ENCODE measurements at places on chromosomes 16 and 17.

- no peak for DNase-seq
Measured at GRCh38 chr17:45172541-45173286, 11.0 kb downstream of the HEXIM2 start.

- DNase-seq = no peak
Measured at GRCh38 chr17:3915995-3916696, at the start of gene P2RX1. Gene P2RX1, minus strand, starts transcription at chr17:3916465. Its CDS starts 240 bp downstream, at chr17:3916225.

- no peak for DNase-seq
Measured at GRCh38 chr17:61129267-61130254, 270.1 kb upstream of the TBX2 start.

DNA sequence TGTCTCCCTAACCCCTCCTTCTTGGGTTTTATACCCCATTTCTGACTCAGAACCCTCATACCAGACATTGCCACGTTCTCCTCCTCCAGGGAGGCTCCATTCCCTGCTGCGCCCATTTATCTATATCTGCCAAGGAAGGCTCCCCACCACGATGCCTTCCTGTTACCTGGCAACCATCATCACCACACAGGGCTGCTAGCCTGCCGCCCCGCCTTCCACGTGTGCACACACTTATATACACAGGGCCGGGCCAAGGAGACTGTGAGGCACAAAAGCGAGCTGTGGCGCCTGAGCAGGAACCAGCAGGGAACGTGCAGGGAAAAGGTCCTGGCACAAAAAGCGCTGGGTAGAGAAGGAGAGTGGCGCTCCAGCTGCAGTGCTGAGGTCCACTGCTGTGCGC lies 261.8 kb downstream of the CBLN1 start:
- DNase-seq = no peak

DNA sequence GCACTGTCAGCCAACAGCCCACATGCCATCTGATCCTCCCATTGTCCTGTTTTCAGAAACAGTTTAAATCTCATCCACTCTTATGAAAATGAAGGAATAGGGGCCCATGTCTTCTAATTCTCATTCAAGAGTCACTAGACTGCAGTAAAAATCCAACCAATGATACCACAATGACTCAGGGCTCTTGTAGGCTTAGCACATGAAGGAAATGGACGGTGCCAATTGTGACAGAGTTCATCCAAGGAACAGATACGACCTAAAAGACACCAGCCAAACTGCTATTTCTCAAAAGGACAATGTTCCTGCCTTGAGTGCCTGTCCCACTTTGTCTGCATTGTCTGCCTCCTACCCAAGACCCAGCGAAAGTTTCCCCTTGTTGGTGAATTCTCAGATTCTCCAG lies 204.8 kb upstream of the COX10 start:
- DNase-seq = no peak

DNA sequence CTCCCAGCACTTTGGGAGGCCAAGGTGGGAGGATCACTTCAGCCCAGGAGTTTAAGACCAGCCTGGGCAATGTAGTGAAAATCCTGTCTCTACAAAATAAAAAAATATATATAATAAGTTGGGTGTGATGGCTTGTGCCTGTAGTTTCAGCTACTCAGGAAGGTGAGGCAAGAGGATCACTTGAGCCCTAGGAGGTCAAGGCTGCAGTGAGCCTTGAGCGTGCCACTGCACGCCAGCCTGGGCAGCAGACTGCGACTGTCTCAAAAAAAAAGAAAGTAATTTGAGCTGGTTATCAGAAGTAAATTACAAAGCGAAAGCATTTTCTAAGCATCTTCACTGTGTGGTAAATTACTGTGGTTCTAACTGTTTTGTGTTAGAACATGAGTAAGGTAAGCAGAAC lies 66.2 kb downstream of the NQO1 start:
- no peak for DNase-seq

- DNase-seq = no peak
Measured at GRCh38 chr17:81687770-81688541, 4.1 kb downstream of the HGS start.

- DNase-seq = no peak
Measured at GRCh38 chr17:33464669-33465280, 171.7 kb upstream of the ASIC2 start.

DNA sequence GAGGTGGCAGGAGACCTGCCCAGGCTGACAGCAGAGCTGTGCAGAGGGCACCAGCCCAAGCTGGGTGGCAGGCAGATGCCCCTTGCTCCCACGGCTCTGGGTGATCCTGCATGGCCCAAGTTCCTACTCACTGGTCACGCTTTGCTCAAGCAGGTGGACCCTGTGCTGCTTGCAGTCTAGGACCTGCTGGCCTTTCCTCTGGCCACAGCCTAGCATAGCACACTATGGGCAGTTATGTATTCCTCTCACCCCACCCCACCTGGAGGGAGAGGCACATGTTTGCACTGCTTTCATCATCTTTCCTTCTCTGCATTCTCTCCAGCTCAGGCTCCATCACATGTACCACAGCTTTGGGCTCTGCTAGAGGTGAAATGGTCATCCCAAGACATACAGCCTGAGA lies 19.6 kb upstream of the SREBF1 start:
- no peak for DNase-seq

DNA sequence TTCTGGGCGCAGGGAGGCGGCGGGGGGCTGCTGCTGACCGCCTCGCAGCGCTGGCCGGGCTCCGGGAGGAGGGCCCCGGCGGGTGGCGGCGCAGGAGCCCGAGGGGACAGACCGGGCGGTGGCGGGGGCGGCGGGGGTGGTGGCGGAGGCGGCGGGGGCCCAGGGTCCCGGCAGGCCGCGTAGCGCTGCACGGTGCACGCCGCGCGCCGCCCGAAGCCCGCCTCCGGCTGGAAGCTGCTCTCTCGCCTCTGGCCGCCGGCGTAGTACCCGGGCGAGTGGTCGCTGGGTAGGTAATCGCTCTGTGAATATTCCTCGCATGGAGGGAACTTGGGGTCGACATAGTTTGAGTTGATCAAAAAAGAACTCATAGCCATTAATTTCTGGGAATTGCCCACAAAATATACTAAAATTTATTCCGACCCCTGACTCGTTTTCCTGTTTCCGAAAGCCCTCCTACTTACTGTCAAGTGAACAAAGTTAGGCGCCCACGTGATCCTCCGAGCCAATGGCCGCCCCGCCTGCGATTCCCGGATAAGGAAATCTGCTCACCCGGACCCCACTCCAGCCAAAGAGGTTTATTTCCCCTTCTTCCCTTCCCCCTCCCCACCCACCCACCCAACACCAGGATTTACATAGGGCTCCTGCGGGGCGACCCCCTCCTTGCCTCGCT lies at the start of gene HOXB4:
Gene HOXB4, minus strand, starts transcription at position 405 of the 670 bp plus-strand sequence. Its CDS starts 31 bp downstream, at position 374.
- peak; percentile 64 for DNase-seq

GRCh38 chr16:52265446-52265861 lies 281.5 kb downstream of the TOX3 start:
- DNase-seq = no peak

DNA sequence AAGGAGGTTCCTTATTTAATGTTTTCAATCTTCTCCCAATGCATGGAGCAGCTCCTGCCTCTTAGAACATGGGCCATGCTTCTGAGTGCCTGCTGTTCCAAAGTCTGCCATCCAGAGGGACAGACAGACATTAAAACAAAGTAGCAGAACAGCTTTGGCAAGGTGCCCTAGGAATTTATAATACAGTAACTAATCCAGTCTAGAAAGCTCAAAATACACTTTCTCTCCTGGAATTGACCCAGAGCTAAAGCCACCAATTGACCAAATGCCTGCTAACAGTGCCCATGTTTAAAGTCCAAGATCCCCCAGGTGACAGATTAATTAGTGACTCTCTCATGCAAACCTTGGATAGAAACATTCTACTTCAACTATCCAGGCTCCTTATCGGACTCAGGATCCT lies 11.1 kb upstream of the CHRNE start:
- DNase-seq = no peak

DNA sequence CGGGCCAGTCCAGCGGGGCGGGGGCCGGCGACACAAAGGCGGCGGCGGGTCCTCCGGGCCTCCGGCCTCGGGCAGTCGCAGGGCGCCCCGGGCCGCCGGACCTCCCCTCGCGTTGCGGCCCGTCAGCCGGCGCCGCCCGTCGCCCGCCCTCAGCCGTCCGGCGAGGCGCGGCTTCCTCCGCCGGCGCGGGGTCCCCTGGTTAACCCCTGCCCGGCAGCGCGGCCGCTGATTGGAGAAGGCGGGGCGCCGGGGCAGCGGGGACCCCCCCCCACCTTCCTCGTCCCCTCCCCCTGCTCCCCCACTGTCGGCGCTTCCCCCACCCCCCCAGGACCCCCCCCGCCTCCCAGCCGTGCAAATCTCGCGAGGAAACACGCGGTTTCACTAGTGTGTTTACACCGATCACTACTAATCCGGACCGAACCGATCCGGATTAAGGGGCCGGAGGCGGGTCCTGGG lies at the start of gene TLK2:
Gene TLK2, plus strand, starts transcription at position 402 of the 456 bp plus-strand sequence. CDS start 2,301 bp downstream, outside the sequence.
- DNase-seq = peak; percentile 60

DNA sequence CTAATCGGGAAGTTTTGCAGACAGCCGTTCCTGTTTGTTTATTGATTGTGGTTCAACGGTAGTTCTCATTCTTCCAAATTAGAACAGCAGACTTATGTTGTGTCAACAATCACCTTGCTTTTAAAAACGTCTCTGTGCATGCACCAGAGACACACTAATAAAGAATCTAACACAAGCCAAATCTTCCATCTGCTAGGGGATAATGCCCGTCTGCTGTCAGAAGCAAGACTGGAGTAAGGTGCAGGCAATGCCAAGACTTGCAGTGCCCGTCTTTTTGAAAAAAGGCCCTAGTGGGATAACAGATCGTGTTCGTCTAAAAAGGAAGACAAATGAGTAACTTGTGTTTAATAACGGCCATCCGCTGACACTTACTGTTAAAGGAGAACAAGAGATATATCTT lies 158.4 kb downstream of the KCNJ2 start:
- DNase-seq = no peak

- no peak for DNase-seq
Measured at GRCh38 chr17:75864448-75864871, 9.3 kb upstream of the WBP2 start.

GRCh38 chr16:57809276-57810196 lies 7.2 kb upstream of the KIFC3 start:
- DNase-seq = no peak

DNA sequence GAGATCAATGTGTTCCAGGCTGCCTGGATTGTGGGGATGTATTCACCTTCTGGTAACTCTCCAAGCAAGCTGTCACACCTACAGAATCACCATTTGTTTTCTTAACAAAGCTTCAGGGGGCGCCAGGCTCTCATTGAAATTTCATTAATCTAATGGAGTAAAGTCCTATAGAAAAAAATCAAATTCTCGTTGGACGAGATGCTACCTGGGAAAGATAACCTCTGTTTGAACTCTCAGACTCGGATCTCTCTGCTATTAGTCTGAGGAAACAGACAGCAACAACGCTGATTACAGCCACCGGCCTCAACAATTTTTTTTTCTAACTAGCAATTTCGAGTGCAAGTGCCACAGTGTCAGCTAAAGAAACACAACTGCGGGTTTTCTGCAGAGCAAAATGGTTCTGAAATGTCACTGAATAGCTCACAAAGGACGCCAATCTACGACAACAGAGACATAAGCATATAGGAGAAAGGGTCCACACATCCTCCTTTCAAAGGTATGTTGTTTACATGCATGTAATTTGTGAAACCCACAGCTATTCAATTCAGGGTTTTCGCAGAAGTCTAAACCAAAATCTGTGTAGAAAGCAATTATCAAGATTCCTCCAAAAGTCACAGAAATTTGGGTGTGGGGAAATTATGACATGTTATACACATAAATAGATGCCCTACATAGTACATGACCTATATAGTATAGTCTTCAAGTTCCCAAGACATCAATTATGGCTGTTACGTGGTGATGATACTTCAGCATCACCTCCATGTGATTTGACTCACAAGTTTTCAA lies 135.8 kb downstream of the SKAP1 start:
- no peak for DNase-seq

DNA sequence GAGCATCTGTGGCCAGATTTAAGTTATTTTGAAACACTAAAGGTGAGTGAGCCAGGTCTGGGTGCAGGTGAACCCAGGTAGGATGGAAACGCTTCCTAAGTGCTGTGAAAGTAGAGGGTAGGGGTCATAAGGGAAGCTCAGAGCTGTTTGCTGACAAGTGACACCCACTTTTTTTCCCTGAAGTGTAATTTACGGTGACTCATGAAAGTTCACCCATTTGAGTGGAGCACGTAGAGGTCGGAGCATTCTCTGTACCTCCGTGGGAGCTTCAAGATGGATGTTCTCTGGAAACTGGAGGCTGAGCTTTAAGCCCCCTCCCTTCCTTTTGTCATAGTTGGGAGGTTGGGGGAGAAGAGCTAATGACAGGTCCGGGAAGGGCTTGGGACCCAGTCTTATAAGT lies 44.3 kb downstream of the MPRIP start:
- DNase-seq = no peak

GRCh38 chr17:70121126-70121525 lies 46.1 kb downstream of the KCNJ16 start:
- no peak for DNase-seq

- no peak for DNase-seq
Measured at GRCh38 chr16:57281791-57282190, 2.7 kb downstream of the PLLP start.

DNA sequence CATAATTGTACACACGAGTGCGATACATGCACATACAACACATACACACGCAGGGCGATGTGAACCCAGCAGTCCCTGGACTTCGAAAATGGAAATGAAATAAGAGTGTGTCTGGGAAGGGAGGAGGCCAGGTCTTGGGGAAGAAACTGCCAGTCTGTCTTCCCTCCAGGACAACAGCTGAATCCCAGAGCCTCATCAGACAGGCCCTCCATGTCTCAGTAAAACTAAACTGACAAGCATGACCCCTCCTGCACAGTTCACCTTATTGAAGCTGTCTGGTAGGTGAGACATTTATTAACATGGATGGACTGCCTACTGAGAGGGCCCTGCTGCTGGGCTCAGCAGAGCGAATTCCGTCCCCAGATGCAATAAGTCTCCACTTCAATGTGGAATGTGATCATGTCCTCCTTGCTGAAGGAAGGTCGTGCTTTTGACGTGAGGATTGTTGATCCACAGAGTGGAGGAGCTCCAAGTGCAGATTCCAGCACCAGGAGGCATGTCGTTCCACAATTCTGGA lies 117.4 kb downstream of the SOX9 start:
- DNase-seq = no peak

DNA sequence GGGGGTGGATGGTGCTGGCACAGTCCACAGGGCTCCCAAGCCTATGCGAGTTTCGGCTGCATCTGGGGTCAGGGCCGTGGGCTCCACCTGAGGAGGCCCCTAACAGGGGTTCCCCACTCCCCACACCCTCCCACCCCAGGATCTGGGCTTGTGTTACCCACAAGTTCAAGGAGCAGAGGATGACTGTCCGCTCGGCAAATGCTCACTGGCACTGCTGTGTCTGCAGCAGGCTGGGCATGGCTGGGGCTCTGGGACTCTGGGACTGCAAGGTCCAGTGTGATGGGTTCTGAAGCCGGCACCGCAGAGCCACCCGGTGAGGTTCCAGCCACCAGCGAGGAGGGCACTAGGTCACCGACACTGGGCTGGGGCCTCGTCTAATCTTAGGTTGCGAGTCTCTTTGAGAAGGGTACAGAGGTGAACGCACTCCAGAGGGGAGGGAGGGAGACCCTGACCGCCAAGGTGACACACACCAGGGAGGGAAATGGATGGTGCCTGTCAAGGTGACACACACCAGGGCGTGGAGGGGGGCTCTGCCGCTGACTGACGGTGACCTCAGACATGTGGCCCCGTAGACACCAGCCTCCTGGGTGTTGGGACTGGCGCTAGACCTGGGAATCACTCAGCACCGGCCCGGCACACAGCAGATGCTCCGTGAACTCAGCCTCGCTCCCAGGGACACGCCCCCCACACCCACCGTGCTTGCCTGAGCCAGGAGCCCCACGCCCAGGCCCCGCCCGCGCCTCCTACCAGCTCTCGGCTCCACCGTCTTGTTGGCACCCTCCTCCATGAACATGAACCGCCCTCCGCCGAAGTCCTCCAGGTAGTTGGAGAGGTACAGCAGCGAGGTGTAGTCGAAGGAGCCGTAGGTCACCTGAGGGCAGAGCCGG lies 20.5 kb upstream of the HEXD start:
- no peak for DNase-seq

- no peak for DNase-seq
Measured at GRCh38 chr16:54282202-54282927, 4.2 kb downstream of the IRX3 start.
